NCI-H69 (cell line): ENCODE measurements at places on chromosomes 2 and 18.

DNA sequence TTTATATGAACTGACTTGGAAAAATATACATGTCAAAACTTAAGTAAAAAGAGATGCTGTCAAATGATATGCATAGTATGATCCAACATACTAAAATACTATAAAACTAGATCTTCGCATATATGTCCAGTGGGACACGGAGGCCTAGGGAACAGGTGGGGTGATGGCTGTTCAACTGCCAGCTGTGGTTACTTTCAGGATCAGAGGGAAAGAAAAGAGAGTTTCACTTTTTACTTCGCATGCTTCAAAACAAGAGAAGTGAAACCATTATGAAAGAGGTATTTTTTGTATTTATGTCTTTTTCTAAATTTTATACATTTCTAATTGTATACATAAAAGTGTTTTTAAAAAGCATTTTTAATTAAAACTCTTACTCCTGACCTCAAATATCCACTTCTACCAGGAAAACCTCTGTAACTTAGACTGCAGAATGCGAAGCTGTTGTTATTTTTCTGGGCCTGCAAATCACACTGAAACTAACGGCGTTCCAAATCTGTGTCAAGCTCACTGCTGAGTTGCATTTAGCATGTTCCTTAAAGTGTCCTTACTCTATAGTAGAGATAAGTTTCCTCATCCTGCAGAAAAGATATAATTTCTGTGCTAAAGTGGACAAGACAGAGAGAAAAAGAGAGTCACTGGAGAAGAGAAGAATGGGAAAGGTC, 97.8 kb upstream of the SLC35G4 start:
- DNase-seq, result no peak

- DNase-seq, result no peak
These were observed 119.8 kb downstream of the EIPR1 start for GRCh38 chr2:3257826-3258225.

DNA sequence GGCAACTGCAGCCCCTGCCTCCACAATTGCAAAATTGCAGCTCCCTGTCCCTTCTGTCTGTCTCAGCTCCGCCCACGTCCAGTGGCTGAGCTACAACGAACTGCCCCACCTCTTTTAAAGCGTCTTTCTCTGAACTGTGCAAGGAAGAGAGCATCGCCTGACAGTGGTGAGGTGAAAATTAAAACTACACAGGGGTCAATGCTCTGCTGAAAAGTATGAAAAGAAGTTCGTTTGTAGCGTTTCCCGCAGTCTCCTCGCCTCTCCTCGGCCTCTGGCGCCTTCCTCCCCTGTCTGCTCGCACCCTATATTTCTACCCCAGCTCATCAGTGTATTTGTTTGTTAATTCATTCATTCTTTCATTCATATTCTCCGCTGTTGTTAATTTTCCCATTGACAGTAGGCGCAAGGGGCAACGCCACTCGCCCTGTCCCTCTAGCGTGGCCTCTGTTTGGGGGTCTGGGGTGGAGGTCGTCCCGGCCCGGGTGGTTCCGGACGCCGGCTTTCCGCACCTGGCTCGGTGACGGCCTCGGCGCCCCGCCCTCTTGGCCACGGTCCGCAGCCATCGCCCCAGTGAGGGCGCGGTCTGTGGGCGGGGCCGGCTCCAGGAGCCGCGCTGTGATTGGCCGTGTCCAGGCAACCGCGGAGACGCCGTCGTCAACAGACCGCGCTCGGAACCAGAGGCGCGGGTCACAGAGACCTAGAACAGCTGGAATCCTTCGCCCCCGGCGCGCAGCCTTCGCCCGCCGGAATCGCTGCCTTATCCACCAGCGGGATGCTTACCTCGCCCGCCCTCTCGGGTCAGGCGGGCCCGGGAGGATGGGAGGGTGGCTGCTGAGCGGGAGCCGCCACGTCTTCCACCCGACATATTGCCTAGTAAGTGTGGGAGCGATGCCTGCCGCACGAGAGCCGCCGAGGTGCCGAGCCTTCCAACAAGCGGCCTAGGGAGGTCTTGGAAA, at the start of gene VWA3B:
TSS of gene VWA3B (plus strand) at position 677 of the 956 bp plus-strand sequence. CDS start 5,926 bp downstream, outside the sequence.
- peak; percentile 84 for DNase-seq

GRCh38 chr2:130259594-130259993, 61.4 kb upstream of the TUBA3E start:
- DNase-seq, result peak; percentile 5

GRCh38 chr2:239594772-239595608, 194.2 kb upstream of the HDAC4 start:
- peak; percentile 9 for DNase-seq

DNA sequence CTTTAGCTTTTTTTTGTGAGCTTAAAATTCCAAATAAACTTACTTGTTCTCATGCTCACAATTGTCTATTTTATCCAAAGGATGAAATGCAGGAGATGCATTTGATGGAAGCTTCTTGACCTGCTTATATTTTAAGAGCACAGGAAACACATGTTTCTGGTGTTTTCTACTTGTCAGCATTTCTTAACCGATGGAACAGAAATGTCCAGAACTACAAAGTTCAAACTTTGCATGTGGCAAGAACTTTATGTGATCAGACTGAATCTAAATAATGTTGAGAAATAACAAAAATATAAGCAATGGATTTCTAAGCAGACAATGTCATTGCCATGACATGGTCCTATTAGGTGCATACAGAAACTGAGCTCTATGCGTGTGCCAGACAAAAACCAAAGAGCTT, 9.9 kb upstream of the CTLA4 start:
- no peak for DNase-seq

DNA sequence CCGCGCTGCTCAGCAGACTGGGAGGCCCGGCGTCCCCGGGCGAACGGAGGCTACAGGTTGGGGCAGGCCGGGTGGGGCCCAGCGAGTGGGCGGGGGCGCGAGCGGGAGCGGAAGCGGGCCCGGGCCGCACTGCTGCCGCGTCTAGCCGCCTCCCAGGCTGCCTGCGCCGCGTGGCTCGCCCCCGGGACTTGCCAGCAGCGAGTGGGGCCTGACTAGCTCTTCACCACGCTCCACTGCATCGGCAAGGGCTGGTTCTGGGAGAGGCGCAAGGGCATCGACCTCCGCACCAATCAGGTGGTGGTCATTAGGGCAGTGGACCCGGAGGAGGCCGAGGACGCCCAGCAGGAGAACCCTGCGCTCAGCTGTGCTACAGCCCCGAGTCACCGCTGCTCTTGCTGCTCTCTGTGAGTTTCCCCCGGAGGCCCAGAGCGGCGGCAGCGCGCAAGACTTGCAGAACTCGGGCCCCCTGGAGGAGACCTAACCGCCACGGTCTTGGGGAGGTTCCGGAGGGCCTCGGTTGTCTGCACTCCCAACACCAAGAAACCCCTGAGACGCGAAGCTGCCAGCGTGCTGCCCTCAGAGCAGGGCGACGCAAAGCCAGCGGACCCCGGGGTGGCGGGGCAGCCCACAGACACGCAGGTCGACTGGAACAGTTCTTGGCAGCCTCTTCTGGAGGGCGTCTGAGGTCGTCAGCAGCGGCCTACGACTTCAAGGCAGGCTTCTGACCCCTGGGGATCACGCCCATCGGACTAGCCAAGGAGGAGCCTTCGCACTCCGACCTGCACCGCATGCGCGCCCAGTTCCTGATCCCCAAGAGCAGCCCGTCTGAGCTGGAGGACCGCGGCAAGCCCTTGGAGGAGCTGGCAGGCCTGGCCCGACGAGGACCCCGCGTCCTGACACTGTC, 27.2 kb upstream of the PTPN2 start:
- DNase-seq, result no peak

- DNase-seq, result no peak
These were observed 26.7 kb downstream of the ITGA4 start for GRCh38 chr2:181483876-181484275.

GRCh38 chr2:28986429-28986828, 5.3 kb downstream of the TOGARAM2 start:
- no peak for DNase-seq

GRCh38 chr18:57439985-57440330, 4.8 kb downstream of the ONECUT2 start:
- DNase-seq, result no peak

DNA sequence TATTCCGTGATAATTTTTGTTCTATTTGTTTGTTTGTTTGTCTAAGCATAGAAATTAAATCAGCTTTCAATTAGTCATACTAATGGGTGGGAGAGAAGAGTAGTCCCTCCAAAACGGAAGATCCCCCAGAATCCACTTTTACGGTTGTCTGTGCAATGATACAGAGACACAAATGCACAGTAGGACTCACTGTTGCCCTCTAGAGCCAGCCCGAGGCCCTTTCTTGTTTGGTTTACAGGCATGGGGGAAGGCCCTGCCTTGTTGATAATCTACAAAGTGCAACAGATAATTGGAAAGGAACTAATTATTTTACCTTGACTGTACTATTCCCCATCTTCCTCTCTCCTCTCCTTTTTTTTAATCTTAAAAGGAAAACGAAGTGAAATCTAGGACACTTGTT, 121.1 kb downstream of the ACOXL start:
- DNase-seq, result peak; percentile 58

DNA sequence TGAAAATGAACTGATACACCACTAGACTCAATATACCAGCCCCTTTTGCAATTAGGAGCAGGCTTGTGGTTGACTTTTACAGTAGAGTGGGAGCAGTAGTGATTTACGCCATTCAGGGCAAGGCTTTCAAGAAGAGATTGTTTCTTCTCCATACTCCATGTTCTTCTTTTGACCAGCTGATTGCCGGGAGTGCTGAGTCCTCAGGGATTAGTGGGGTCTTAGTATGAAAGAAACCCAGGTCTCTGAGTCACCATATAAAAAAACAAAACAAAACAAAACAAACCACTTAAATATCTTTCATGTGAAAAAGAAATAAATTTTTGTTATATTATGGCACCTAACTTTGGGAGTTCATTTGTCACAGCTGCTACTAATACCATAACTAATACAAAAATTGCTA, 465.6 kb upstream of the TRIB2 start:
- DNase-seq, result no peak

DNA sequence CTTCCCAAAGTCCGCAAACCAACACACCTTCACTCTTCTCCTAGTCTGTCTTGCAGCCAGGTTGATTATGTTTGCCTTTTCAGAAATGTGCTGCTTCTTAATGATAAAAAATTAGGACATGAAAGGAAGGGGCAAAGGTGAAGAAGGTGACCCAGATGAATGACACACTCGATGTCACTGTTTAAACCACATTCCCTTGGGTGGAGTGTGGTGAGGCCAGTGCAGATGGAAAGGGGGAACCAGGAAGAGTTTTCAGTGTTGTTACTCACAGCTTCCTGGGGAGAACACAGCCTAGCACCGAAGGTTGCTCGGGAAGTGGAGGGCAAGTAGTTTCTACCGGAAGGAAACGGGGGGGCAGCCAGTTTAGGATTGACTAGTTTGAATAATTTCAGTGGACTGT, 57.2 kb upstream of the BOD1L2 start:
- DNase-seq, result no peak

DNA sequence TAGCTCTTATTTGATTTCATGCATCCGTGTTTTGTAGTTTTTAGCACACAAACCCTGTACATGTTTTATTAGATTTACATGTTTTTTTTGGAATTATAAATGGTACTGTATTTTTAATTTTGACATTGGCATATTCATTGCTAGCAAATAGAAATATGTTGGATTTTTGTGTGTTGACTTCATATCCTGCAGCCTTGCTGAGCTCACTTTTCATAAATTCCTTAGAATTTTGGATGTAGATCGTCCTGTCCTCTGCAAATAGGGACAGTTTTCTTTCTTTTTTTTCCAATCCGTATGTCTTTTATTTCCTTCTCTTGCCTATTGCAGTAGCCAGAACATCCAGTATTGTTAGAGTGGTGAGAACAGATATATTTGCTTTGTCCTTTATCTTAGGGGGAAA, 46.7 kb upstream of the GPR17 start:
- no peak for DNase-seq

GRCh38 chr2:45778720-45779171, 127.3 kb downstream of the PRKCE start:
- peak; percentile 67 for DNase-seq

DNA sequence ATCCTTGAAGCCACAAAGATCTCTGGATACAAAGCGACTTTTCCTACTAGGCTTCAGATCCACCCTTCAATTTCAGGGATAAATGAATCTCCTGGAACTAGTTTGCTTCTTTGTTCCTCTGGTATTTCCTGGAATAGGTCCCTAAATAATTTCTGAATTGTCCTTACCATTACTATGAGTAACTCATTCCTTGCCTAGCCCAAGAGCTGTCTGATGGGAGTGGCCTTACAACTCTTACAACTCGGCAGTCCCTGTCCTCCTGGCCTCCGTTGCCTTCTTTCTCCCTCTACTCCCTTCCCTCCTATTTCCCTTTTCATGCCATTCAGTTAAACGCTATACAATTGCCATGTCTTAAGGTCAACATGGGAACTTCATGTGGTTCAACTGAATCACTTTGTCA, 98.2 kb upstream of the FHL2 start:
- no peak for DNase-seq

DNA sequence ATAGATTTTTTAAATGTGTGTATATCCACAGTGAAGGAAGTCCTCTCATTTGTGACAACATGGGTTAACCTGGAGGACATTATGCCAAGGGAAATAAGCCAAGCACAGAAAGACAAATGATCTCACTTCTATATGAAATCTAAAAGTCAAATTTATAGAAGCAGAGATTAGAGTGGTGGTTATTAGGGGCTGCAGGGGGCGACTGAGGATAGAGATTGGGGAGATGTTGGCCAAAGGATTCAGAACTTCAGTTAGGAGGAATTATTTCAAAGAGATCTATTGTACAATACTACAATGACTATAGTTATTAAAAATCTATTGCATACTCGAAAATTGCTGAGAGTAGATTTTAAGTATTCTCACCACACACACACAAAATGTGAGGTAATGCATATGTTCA, 252.4 kb upstream of the SLC39A10 start:
- no peak for DNase-seq

GRCh38 chr2:197152451-197153228, 157.9 kb downstream of the ANKRD44 start:
- DNase-seq, result peak; percentile 28

DNA sequence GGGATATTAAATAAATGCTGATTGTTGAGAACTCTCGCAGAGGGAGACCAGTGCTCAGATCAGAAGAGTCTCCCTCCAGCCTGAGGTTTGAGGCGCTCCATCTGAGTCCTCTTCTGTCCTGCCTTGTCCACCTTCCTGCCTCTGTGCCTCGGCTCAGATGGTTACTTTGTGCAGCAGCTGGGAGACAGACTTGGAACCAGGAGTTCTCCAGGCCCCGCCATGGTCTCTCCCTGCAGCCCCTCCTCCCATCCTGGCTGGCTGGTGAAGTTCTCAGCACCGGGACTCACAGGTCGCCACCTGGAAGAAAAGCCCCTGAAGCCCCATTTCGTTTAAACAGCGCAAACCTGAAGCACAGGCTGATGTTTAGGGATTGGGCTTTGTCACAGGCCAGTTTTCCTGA, 60.6 kb downstream of the DDX1 start:
- no peak for DNase-seq

DNA sequence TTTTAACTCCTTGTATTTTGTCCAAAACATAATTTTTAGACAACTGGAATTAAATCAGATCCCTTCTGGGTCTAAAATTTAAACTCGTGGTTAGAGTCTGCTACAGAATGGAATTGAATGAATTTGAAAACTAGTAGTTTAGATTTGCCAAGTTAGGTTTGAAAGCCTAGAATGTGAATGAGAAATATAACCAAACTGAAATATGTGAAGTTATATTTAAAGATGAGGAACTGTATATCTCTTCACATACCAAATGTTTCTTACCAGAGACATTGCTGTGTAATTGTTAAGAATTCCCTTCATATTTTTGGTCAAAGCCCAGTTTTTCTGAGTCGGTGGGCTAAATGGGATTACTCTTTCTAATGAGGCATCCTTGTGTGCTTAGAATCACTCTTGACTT, 74.2 kb downstream of the LPIN1 start:
- DNase-seq, result no peak

GRCh38 chr18:48778344-48779011, 172.3 kb downstream of the SMAD7 start:
- DNase-seq, result no peak
